Stimulated activated CD4-positive, alpha-beta T cell treated with anti-CD3 and anti-CD28 coated beads, Interleukin-4, amount 100 ng/mL, for 4 hours (primary cell): ENCODE measurements at places on chromosomes 1 and 21.

DNA sequence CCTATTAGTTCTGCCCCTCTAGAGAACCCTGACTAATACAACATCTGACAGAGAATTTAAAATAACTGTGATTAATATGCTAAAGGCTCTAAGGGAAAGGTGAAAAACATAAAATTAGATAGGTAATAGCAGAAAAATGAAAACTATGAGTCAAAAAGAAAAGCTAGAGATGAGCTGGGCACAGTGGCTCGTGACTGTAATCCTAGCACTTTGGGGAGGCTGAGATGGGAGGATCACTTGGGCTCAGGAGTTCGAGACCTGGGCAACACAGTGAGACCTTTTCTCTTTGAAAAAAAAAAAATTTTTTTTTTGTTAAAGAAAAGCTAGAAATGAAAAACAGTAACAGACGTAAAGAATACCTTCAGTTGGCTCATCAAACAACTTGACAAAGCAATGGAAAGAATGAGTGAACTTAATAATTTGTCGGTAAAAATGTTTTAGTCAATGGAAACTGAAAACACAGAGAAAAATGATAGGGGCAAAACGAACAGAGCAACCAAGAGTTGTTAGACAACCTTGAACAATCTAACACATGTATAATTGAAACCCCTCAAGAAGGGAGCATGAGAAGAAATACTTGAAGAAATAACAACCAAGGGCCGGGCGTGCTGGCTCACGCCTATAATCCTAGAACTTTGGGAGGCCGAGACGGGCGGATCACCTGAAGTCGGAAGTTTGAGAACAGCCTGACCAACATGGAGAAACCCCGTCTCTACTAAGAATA is 132.9 kb upstream of the GFI1 start:
- DNase-seq = no peak

DNA sequence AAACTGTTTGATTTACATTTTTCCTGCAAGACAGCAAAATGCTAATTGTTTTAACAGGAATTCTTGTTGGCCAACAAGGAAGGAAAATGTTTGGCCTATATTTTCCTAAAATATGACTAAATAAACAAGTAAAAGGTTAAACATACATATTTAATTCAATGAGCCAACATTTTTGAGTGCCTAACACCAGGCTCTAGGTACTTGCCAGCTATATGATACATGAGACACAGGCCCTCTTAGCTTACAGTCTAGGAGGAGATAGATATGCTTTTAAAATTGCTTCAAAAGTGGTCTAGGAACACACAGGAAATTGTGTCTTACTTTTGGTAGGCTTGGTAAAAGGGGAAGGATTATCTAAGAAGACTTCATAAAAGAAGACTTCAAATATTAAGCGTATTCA is 50.9 kb downstream of the PIGK start:
- no peak for DNase-seq

GRCh38 chr1:163227126-163227525 is 24.4 kb upstream of the RGS5 start:
- DNase-seq = no peak

- DNase-seq = peak; percentile 32
Measured at GRCh38 chr1:212234431-212235395, 50.5 kb upstream of the PPP2R5A start.

- DNase-seq = no peak
Measured at GRCh38 chr1:22553991-22554522, 9.2 kb upstream of the EPHA8 start.

GRCh38 chr1:110877776-110878175 is 4.8 kb downstream of the CD53 start:
- DNase-seq = no peak

DNA sequence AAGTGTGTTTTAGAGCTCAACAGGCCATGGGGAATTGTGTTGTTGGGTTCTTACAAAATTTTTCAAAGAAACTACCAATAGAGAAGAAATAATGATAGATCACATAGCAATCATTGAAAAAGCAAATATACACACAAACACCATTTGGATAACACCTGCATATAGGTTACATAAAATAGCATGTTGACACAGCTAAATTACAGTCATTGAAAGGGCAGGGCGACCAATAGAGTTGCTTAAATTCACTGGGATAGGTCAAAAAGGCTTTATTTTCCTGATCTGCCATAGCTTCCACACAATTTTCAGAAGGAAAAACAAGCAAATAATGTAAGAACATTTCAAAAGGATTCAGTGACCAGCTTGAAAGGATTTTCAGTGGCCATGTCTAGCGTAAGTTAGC is 57.9 kb upstream of the FGGY start:
- DNase-seq = no peak

DNA sequence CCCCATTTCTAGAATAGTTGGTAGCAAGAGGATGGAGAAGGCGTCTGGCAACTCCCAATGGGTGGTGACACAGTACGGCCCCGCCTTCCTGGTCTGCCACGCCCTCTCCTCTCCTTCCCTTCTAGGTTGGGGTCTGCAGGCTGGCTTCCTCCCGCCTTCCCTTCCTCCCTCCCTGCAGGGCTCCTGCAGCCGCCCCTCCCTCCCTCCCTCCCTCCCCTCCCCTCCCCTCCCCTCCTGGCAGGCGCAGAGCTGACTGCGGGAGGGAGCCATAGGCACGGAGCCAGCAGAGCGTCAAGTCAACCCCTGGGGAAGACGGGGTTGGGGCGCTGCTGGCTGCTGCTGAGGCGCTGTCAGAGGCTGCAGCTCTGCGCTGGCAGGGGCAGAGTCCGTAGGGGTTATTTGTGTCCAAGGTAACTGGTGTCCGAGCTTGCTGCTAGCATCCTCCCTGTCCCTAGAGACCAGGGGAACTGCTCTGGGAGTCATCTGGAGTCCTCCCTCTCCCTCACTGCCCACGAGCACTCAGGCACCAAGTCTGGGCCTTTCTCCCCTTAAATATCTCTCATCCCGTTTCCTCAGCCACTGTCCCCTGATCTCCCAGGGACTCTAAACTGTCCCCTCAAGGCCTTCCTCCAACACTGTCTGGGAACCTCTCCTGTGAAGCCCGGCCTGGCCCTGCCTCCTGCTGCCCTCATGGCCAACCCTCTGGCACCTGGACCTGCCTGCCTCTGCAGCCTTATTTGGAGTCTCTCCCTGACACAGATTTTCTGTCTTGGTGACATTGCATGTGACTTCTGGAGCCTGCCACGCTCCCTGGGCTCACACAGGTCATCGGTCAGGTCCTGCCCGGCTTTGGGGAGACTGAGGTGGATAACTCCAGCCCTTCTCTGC is 57.4 kb upstream of the ACOT11 start:
- DNase-seq = no peak

DNA sequence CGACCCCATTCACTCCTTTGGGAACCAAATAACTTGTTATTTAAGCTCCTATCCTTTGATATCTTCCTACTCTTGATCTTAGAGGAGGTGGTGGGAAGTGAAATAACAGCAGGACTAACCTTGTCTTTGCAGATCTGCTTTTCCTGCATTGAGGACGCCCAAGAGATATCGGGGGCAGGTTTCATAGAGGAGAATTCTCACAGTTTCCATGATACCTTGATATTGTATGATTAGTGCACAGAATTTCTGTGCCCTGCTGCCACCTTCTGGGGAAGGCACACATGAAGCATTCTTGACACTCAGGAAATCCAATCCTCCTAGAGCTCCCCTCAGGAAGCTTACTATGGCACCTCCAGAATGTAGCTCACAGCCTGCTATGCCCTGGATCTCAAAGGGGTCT is 1.6 kb downstream of the CD1B start:
- no peak for DNase-seq

- no peak for DNase-seq
Measured at GRCh38 chr1:230641346-230641745, 935 bp upstream of the COG2 start.

- DNase-seq = no peak
Measured at GRCh38 chr1:10339815-10340214, 59.0 kb upstream of the PGD start.

DNA sequence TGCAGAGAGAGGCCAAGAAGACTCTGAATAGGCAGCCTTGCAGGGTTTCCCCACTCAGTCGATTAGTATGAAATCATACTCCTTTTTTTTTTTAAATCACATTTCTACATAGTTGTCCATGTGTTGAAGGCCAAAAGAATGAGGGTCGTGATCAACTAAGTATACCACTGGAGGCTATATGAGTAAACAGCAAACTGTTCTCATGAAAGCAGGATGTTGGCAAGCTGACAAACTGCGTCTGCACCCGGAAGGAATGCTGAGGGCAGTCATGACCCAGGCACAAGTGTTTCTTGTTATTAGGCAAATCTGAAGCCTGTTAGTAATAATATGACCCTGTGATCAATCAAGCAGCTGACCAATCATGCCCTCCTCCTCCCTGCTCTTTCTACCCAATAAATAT is 213.2 kb downstream of the USH2A start:
- no peak for DNase-seq

DNA sequence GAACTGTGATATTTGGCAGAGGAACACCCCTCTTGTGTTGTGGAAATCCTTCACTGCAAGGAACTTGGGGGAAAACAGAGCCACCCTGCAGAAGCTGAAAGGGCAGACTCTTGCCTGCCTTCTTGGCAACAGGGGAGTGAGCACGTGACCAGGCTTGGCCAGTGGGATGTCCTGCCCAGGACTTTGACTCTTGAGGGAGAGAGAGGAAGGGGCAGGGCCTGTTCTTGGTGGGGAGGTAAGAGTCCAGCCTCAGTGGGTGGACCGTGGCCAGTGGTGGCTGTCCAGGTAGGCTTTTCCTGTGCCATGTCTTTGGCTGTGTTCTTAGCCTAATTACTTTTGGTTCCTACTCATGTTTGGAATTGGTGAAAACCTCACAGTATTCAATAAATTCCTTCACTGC is 8.6 kb upstream of the AK2 start:
- no peak for DNase-seq

- DNase-seq = no peak
Measured at GRCh38 chr1:199302554-199302953, 663.7 kb downstream of the PTPRC start.

- no peak for DNase-seq
Measured at GRCh38 chr1:221670081-221670480, 71.8 kb downstream of the DUSP10 start.

DNA sequence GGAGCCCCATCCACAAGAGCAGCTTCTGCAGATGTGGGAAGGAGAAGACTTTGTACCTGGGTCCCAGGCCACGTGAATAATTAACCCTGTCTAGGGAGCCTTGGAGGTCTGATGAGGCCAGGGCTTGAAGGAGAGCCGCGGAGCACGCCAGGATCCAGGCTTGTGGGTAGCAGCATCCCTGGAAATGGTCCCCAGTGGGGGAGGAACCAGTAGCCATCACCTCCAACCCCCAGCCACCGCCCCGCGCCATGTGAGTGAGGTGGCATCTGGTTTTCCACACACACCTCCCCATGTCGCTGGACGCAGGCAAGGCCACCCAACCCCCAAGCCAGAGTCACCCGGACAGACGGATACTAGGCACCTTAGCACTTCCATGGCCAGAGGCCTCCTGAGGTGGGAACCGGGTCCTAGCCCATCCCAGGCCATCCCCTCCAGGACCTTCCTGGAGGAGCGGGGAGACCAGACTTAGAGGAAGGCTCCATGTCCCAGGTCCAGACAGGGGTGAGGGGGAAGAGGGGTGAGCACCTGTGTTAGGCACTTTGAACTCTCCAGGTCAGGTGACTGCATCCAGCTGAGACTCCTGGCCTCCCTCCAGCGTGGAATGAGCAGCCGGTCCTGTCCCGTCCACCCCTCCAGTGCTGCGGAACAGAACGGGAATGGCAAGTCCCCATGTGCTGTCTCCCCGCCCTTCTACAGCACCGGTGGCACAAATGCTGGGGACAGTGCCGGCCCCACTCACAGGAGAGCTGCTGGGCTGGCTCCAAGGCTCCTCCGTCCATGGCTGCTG is 53.2 kb downstream of the RIPK4 start:
- no peak for DNase-seq

GRCh38 chr1:12477936-12478611 is 139.9 kb downstream of the DHRS3 start:
- no peak for DNase-seq

- no peak for DNase-seq
Measured at GRCh38 chr1:172343240-172344160, 77.0 kb upstream of the C1orf105 start.

- DNase-seq = no peak
Measured at GRCh38 chr1:41479000-41479807, 5.3 kb downstream of the EDN2 start.

GRCh38 chr1:97588772-97589171 is 332.1 kb downstream of the DPYD start:
- DNase-seq = no peak

- no peak for DNase-seq
Measured at GRCh38 chr1:192527950-192528349, 47.6 kb upstream of the RGS1 start.

DNA sequence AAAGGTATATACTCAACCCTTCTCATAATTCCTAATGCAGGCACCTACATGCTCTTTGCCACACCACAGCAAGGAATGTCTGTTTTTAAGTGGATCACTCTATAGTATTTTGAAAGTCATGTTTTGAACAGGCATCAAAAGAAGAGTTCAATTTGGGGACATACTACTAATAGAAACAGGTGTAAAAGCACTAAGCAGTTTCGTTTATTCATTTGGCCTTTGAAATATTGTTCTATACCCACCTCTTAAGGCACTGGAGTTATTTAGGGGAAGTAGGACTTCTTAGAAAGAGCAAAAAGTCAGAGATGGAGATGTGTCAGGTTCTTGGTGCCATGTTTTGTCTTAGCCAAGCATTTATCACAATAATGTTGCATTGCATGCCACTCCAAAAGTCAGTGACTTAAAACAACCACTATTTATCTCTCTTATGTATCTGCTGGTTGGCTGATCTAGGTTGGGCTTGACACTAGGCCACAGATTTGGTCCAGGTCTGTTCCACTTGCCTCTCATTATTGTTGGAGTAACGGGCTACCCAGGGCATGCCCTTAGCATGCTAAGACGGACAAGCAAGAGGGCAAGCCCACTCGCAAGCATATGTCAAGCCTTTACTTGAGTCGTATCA is 107.5 kb downstream of the RGL1 start:
- no peak for DNase-seq
